ENCODE measurements at places on chromosomes 4 and X.

DNA sequence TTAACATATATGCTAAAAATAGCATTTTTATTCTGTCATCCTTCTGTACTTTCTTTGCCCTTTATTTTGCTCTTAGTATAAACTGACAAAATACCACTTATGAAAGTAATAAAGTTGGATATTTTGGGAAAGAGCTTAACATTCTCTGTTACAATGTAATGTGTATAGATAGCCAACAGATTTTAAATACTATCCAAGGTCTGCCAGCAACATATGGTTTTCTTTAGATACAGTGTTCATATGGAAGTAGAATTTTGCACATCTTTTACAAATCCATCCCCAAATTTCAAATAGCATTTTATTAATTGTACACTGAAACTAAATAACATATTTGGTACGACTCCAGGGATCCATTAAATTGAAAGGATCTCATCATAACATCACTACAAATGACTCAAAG lies 268.6 kb upstream of the PCDH18 start:
- no peak for DNase-seq

- no peak for DNase-seq
Measured at GRCh38 chrX:53227224-53227765, 2.3 kb upstream of the KDM5C start.

GRCh38 chr4:24550441-24551175 lies 33.7 kb downstream of the DHX15 start:
- no peak for DNase-seq

- DNase-seq: no peak
Measured at GRCh38 chr4:152458801-152459302, 77.0 kb downstream of the FBXW7 start.

DNA sequence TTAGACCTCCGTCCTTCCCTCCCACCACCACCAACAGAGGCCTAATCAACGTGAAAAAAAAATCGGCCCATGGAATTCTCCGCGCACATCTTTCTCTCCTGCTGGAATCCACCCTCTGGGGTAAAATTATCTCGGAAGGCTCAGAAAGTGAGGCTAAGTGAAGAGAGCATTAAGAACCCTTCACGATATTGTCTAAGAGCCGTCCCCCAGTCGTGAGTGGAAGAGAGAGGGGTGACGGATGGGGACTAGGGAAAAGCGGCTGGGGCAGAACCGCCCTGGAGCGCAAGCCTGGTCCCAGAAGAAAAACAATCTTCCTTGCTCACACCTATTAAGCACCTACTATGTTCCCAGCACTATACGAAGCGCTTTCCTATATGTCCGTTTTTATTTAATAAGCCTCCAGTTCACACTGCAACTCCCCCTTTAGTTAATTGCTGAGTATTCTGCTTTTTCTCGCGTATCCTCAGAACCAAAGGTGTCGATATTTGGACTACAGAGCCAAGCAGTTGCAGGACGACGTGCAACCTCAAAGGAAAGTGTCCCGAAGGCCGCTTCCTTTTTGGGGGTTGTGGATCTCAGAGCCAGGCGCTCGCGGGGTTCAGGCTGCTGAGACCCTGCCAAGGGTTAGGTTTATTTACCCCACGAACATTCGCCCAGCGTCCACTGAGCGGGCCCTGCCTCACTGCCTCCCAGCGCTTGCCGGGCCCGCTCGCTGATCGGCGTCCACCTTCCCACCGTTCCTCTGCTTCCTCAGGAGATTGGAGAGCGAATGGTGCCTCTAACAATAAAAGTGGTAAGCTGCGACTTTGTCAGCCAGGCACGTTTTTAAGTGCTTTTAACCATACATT lies 889 bp downstream of the MGARP start:
- DNase-seq: no peak

GRCh38 chrX:72079607-72080006 lies 52.1 kb downstream of the RTL5 start:
- no peak for DNase-seq

- no peak for DNase-seq
Measured at GRCh38 chr4:150782311-150782710, 200.4 kb downstream of the MAB21L2 start.

DNA sequence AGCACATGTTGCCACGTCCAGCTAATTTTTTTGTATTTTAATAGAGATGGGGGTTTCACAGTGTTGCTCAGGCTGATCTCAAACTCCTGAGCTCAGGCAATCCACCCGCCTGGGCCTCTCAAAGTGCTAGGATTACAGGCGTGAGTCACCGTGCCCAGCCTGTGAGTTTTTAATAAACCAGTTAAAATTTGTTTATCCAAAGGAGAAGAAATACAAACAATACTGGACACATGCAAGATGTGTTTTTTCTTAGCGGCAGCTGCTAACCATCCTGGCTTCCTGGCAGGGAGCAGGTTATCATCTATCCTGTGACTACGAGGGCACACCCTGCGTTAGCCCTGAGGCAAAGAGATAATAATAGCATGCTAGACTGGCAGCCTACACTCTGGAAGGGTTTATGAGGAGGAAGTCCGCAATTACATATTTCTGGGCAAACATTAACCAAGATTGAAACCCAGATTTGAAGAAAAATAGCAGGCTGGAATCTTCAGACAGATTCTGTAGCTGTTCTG lies 191.4 kb downstream of the SPRY1 start:
- no peak for DNase-seq

DNA sequence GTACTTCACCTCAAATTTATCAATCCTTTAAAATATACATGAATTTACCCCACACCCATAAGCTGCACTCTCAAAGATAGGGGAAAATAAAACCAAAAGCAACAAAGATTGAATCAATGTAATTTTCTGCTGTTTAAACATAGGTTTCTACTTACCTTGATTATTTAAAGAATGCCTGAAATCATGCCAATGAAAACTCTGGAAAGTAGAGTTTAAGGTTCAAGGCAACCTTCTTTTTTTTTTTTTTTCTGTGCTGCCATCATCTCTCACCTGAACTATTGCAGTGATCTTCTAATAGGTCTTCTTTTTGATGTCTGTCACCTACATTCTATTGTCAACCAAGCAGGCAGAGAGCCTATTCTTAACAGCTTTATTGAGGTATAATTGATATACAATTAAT lies 682.1 kb downstream of the IL1RAPL1 start:
- no peak for DNase-seq

DNA sequence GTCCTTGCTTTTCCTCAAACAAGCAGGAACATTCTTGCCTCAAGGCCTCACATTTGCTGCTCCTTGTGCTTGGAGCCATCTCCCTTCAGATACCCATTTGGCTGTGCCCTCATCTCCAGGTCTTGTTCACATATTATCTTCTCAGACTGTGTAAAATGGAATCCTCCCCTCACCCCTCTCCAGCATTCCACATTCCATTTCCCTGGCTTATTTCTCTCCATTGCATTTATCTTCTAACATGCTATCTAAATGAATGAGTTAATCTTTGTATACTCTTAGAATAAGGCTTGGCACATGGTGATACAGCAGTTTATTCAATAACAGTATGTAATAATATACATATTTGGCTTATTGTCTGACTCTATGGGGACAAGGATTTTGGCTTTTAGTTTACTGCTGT lies 8.8 kb upstream of the GALNT7 start:
- DNase-seq: no peak

DNA sequence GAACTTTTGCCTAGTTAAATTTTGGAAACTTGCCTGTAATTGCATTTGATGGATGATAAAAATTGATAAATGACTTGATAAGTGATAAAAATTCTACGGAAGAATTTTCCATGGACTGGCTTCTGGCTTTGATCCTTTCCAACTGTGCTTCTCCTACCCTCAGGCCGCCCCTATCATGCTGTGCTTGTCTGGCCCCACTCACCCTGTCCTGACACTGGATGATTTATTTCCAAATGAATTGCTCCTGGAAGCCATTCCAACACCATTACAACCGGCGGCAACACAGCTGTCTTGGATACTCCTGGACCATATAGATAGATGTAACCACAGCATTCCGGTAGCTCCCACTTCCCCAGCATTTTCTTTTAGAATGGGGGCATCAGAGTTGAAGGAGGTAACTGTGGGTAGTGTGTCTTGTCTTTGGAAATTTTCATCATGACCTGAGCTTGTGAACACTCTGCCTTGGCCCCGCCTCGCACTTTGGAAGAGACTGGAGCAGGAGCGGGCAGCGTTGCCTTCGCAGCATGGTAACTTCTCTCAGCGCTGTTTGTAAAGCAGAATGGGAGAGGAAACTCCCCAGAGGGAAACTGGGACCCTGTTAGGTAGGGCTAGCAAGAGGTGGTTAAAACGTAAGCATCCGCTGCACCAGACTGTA lies 77.4 kb downstream of the TBL1X start:
- no peak for DNase-seq

GRCh38 chr4:834368-835147 lies 8.6 kb upstream of the CPLX1 start:
- no peak for DNase-seq

GRCh38 chr4:26647523-26648224 lies 63.8 kb downstream of the TBC1D19 start:
- DNase-seq: no peak

DNA sequence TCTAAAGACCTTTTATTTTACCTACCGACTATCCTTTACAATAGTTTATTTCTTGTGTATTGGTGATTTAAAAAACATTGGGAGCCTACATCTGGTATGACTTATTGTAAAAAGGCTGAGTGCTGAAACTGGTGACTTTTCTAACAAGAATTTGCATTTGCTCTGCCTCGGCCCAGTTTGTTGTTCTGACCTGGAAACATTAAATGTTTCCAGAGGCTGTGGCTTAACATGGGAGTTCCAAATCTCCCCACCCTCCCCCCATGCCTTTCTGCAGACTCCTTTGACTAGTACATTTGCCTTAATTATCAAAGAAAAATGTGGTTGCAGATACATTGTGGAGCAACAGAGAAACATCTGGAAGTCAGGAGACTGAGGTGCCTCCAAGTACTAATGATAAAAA lies 39.8 kb downstream of the SPCS3 start:
- no peak for DNase-seq

DNA sequence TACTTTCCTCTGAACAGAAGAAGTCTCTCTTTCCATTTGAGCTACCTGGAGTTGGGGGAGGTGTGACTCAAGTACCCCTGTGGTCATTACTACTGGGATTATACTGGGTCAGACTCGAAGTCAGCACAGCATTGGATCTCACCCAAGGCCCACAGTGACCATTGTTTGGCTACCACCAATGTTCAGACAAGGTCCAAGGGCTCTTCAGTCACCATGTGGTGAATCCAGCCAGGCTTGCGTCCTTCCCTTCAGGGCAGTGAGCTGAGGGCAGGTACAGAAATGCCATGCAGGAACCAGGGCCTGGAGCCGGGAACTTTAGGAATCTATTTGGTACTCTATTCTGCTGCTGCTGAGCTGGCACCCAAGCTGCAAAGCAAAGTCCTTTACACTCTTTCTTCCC lies 5.5 kb upstream of the SLC4A4 start:
- no peak for DNase-seq

GRCh38 chrX:84363051-84363450 lies 139.2 kb downstream of the HDX start:
- DNase-seq: no peak

- DNase-seq: no peak
Measured at GRCh38 chrX:45775468-45775867, 574.8 kb upstream of the DIPK2B start.

- DNase-seq: no peak
Measured at GRCh38 chrX:25721564-25721963, 416.6 kb upstream of the MAGEB18 start.

DNA sequence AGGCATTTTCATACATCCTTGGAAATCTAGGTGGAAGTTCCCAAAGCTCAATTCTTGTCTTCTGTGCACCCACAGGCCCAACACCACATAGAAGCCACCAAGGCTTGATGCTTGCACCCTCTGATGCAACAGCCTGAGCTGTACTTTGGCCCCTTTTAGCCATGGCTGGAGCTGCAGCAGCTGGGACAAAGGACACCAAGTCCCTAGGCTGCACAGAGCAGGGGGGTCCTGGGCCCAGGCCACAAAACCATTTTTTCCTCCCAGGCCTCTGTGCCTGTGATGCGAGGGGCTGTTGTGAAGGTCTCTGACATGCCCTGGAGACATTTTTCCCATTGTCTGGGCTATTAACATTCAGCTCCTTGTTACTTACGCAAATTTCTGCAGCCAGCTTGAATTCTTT lies 124.0 kb upstream of the S100G start:
- DNase-seq: no peak

DNA sequence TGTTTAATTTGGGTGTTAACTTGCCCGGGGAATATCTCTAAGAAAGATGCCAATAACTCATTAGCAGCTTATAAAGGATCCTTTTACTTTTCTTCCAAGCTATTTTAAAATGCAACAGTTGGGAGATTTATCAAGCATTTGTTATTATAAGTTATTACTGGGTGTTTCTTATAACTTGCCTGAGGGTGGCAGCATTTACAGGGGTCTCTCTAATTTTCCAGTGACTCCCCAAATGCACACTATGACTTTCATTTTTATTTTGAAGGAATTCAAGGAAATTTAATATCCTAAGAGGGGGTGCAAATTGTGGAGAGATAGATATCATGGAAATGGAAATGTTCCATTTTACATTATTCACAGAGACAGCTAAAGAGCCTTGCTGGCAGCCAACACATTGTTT lies 138.0 kb downstream of the PDGFRA start:
- DNase-seq: no peak
